ENCODE measurements at places on chromosomes 1 and 21.

DNA sequence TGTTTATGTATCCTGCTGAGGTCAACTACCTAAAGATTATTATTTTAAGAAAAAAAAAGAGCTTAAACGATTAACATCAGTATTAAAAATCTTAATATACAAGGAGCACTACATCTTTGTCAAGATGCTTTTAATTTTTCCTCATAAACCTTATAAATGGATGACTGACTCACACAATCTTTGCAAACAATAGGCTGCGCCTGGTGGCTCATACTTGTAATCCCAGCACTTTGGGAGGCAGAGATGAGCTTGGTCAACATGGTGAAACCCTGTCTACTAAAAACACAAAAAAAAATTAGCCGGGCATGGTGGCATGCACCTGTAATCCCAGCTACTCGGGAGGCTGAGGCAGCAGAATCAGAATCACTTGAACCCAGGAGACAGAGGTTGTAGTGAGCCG lies 1.7 kb downstream of the KHDC4 start:
- DNase-seq = no peak

DNA sequence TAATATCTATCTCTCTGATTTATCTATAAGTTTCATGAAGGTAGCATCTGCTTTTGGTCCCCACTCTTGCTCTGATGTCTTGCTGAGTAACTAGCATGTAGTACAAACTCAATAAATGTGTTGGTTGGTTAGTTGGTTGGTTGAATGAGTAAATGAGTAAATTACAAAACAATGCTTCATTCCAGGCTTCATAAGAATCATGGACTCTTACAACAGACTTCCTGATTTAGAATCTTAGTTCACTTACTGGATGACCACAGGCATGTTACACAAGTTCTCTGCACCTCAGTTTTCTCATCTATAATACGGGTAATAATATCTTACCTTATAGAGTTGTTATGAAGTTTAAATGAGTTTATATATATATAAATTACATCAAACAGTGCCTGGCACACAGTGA lies 98.6 kb downstream of the ZNF281 start:
- DNase-seq = no peak

DNA sequence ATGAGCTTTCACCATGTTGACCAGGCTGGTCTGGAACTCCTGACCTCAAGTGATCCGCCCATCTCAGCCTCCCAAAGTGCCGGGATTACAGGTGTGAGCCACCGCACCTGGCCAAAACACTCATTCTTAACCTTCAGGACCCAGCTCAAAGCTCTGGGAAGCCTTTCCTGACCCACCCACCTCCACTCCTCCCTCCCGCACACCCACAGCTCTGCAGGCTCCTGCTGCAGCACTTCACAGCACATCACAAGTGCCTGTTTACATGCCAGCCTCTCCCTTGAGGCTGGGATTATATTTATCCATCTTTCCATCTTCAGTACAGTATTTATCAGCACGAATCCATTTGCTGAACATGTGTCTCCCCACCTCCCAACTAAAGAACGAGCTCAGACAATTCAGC lies 14.9 kb downstream of the SLC9A1 start:
- no peak for DNase-seq

DNA sequence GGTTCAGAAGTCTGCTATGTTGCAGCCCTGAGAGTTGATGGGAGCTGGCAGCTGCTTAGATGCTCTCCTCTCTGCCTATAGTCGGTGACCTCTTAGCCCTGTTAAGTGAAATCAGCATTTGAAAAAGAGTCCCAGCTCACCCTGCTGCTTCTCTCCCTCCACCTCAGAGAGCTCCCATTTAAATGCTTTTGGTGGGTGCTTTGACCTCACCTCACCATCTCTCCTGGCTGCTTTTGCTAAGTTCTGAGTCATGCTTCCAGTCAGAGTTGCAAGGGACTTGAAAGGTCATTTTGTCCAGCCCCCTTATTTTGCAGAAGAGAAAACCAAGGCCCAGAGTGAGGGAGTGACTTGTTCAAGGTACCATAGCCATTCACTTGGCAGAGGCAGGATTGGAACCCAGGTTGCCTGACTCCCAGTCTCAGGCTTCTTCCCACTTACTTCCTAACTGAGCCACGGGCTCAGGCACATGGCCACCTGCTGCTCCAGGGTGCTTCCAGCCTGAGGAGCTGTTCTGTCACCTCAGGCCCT lies 3.3 kb downstream of the MAPKAPK2 start:
- DNase-seq = no peak

DNA sequence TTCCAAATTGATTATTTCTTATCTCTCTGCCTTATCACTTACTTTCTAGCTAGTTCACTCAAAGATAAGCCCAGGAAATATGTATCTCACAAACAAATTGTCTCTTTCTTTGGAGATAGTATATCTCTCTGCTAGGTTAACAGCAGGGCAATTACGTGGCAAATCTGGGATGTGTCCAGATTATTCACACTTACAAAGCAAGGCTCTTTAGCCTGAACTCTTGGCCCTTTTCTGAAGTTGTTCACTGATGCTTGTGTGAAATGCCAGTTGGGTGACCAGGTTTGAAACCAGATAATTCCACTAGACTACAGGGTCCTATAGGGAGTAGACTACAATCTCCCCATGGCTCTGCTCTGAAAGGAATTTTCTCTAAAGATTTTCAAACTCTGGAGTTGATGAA lies 30.8 kb upstream of the FAM78B start:
- no peak for DNase-seq

DNA sequence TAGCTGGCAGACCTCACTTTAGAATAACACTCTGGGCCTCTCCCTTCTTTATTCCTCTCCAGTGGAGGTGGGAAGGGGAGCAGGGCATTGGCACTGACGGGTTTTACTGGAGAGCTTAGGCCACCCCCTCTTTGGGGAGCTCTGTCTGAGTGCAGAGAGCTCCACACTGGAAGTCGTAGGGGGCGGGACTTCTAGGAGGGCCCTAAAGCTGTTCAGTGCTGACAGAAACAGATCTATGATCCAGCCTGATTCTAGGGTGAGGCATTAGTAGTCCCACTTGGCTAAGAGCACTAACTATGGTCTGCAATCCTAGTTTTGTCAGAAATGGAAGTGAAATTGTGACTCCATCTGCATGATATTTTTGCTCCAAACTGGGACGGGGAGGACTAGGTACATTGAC lies 138.7 kb downstream of the MIS18A start:
- DNase-seq = no peak

DNA sequence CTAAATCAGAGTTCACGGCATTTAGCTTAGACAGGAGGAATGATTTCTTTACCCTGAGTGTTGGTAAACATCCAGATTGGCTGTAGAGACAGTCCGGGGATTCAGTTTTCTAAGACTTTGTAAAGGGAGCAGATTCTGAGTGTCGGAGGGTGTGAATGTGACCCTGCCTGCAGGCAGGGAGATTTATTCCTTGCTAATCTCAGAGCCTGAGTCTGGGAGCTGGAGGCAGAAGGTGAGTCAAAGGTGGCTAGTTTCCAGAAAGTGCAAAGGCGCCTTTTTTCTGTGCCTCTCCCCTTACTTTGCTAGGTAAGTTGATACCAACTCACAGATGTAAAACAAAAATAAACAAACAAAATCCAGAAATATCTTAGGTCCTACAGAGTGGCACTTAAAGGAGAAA lies 11.7 kb downstream of the ATP1B1 start:
- no peak for DNase-seq

DNA sequence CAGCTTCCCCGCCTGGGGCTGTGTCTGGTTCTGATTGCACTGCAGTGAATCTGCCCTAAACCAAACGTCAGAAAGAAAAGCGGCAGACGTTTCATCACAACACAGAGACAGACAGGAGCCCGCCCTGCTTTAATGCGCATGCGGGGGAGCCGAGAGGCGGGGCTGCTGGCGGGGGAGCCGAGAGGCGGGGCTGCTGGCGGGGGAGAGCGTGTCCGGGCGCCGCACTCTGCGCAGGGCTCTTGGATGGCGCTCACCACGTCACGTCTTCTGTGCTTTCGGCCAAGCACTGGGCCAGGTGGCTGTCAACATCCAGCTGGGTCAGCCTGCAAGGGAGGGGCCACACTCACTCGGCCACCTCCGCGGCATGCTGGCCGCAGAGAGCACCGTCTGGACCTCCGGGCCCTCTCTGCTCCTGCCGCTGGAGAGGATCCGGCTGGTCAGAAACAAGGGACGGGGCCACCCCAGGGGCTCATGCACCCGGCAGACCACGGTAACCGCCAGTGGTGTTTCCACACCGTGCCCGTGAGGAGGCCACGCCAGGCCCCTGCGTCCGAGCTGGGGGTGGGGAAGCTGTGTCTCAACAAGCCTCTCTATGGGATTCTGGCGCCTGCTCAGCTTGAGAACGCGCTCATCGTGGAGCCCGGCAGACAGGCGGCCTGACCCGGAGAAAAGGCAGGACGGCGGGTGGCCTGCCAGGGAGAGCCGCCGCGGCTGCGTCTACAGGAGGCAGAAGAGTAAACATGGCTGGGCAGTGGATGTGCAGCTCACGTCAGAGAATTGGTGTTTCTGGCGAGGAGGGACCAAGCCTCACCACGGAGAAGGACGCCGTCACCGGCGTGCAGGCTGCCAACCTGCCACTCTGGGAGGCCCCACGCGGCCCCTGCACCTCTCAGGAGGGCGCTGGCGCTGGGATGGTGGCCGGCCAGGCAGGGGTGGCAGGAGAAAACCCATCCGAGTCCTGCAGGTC lies 4.8 kb downstream of the FAAP20 start:
- DNase-seq = peak; percentile 83

DNA sequence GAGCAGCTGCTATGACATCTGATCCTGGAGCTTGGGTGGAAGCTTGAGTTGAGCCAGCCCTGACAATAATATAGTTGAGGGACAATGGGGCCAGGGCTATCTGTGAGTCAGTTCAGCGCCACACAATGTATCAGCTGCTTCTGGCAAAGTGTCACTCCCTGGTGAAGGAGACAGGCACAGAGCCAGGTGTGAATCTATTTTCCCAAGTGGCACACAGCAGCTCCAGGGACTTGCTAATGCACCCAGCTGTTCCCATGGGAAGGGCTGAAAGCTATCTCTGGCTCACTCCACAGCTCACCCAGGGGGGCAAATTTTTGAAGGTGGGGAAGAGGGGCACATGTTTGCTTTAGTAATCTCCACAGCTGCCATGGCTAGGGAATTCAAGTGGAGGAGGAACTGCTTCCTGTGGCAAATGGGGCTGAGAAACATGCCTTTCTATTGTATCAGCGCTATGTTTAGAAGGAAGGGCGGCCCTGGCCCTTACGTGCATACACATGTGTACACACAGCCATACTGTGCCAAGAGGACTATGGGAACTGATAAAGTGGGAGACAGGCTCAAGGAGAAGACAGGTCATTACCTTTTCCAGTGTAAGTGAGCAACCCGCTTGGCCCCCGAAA lies 2.2 kb downstream of the CYB5R1 start:
- DNase-seq = no peak

- DNase-seq = no peak
Observed at GRCh38 chr1:43238991-43239469, 30.8 kb upstream of the TMEM125 start.

DNA sequence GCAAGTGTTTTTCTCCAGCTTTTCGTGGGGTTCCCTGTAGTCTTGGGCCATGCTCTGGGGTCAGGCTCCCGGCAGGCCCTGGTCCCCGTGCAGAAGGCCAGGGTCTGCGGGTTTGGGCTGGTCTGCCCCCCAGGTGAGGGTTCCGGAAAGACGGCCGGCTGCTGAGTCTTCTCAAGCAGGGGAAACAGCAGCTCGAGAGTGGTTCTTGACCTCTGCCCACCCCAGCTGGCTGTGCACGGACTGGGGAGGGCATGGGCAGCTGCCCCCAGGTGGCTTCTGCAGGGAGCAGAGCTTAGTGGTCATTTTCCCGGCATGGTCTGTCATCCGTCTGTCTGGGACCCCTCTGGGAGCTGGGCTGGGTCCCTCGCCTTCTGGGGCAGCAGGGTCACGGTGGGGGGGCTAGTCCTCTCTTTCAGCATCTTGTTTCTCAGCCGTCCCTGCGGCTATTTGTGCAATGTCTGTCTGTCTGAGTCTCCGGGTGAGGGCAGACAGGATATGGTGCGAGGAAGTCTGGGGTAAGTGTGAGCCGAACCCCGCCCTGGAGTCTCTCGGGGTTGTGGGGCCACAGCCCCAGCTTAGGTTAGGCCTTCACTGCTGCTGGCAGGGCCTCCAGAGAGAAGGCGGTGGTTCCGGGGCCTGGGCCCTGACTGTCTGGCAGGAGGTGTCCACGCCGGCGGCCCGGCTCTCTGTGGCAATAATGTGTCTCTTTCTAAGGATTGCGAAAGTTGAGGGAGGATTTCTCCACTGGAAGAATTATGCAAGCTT lies 6.1 kb downstream of the SKI start:
- peak; percentile 62 for DNase-seq

DNA sequence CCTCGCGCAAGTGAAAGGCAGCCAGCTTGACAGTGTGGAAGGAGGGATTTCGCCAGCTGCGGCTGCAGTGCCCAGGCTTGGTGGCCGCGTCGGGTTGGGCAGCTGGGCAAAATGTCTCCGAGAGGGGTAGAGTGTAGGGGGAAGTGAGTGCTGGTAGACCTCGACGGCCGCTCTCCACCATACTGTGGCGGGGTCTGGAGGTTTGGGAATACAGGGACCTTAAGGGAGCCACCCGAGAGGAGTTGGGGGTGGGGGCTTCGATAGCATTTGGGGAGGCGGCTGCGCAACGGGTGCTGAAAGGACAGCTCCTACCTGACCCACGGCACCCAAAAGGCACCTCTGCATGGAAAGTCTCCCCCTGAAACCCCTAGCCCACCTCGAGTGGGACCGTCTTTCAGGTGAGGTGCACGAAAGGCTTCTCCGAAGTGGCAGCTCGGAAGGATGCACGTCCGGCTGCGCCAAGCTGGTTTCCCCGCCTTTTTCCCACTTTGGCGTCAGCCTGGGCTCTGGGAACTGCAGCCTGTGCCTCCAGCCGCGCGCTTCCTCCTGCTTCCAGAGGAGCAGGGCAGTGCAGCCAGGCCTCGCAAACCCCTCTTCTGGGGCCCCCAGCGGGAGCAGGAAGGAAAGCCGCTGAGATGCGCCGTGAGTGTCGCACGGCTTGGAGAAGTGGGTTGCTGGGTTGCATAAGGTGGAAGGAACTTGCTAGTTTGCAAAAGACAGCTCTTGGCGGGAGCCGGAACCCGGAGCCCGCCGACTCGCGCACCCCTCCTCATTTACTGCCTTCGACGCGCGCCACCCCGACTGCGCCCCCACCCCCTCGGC lies 531 bp upstream of the HMGN2 start:
- peak; percentile 23 for DNase-seq

Measured in activated CD4-positive, alpha-beta T cell treated with anti-CD3 and anti-CD28 coated beads for 1 hour (primary cell).